ENCODE measurements at places on chromosomes 11 and 22. TPM values are rescaled to one million over a fixed set of nuclear protein-coding genes. Genes with fewer than 3 reads are reported as not detected.

The OR8A1 gene
- total RNA-seq: not detected

The GRM5 gene
- total RNA-seq: not detected

The TMEM45B gene
- total RNA-seq: not detected

The ATM gene
- 74.8 TPM for total RNA-seq

The APOL4 gene
- 4.3 TPM for total RNA-seq

All from cardiac ventricle fibroblast (primary cell).